ENCODE measurements at places on chromosomes 16 and 17.

DNA sequence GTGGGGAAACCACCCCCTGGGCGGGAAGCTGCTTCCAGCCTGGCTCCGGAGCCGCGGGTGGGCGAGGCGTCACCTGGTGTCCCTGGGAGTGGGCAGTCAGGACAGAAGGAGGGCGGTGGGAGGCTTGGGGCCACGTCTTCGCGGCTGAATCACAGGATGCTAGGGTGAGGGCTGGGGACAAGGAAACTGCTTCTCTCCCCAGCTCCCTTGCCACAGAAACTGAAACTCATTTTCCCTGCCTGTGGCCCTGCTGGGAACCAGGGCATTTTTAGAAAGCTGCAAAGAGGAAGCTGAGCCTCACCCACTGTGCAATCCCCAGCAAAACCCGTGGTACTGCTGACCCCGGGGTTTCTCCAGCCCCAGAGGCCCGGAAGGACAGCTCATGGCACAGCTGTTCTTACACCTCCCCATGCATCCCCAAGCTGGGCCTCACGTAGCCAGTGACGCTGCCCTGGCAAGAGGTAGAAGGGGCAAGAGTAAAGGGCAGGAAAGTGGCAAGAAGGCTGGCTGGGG lies 8.2 kb downstream of the RHBDF2 start:
- peak; percentile 21 for DNase-seq

GRCh38 chr17:39069114-39069756 lies 82.2 kb downstream of the PLXDC1 start:
- DNase-seq = no peak

DNA sequence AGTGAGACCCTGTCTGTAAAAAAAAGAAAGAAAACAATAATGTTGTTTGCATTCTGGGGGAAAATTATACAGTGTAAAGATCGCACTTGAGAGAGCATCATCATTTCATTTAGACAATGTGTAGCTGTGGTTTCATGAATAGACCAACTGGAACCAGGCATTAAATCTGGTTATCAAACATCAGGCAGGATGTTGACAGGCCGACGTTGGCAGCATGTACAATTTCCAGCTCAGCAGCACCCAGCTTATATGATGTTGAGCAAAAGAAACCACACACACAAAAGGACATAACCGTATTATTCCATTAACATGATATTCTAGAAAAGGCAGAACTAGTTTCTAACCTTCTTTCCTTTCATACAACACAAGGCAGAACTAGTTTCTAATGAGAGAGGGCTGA lies 5.8 kb downstream of the MARVELD3 start:
- no peak for DNase-seq

DNA sequence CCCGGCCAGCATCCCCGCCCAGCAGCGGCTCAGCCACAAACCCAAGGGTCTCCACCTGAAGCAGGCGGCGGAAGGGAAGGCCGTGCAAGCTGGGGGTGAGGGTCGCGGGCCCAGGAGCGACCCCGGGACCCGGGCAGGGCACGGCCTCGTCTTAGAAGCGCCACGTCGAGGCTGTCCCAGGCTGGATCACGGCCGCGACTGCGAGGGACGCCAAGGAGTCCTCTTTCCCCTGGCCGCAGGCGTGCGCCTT lies 538 bp upstream of the CCNF start:
- no peak for DNase-seq

- DNase-seq = no peak
These were observed 68.3 kb downstream of the GTF3C1 start for GRCh38 chr16:27481282-27481934.

Measured in activated T-helper 9 cell treated with anti-CD3 and anti-CD28 coated beads, Interleukin-2, amount 50 U/mL, for 16 hours (primary cell).